Small intestine (tissue), 16 donors: ENCODE measurements at places on chromosomes 5 and 9. TPM values are rescaled to one million over a fixed set of nuclear protein-coding genes. Genes with fewer than 3 reads are reported as not detected.

DNA sequence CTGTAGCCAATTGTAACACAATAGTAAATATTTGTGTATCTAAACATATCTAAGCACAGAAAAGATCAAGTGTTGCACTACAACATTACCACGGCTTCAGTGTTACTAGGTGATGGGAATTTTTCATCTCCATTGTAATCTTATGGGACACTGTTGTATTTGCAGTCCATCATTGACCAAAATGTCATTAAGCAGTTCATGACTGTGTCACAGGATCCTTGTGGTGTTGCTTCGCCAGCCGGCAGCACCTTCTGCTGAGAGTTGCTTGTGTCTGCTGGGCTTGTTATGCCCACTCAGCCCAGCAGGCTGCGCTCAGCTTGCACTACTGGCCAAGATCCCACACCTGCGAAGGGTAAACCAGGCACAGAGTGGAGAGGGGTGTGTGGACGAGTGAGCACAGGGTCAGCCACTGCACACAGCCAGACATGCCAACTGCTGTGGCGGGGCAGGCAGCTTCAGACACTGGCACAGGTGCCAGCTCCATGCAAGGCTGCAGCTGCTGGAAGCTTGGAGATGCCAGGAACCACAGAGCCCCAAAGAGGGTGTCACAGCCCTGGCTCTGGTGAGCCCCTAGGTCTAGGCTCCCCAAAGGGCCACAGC lies 273.7 kb downstream of the CETN3 start:
- H3K27ac ChIP-seq: no peak overlapping the region
- H3K4me1 ChIP-seq: no peaks in the 10 kb centered on the region
- no peaks in the 10 kb centered on the region for H3K36me3 ChIP-seq
- H3K27me3 ChIP-seq: no peaks in the 10 kb centered on the region
- DNase-seq: peak; percentile 20
- no peak overlapping the region for H3K4me3 ChIP-seq

DNA sequence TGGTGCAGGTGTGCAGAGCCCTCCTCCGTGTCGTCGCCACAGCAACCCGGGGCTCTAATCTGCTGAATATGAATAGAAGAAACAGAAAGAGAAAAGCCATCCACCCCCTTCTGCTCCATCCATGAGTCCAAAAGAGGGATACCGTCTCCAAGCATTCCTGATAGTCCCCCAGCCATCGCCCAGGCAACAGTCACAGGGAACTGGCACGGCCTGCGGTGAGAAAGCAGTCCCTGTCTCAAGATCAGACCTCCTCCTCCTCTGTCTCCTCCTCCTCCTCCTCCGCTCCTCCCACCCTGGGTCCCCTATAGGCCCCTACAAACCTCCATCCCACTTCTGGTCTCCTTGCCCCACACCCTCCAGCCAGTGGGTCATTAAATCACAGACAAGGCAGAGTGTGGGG lies 308.1 kb upstream of the MPDZ start:
- no peak overlapping the region for H3K4me3 ChIP-seq
- H3K36me3 ChIP-seq: no peaks in the 10 kb centered on the region
- peak overlapping the region; percentile 8 for H3K27ac ChIP-seq
- DNase-seq: no peak
- H3K4me1 ChIP-seq: no peaks in the 10 kb centered on the region

Gene POU5F2
- under 0.01 TPM for polyA plus RNA-seq

Gene FAT2
- polyA plus RNA-seq: 0.49 TPM

Gene PCDHGA1
- polyA plus RNA-seq: not detected

DNA sequence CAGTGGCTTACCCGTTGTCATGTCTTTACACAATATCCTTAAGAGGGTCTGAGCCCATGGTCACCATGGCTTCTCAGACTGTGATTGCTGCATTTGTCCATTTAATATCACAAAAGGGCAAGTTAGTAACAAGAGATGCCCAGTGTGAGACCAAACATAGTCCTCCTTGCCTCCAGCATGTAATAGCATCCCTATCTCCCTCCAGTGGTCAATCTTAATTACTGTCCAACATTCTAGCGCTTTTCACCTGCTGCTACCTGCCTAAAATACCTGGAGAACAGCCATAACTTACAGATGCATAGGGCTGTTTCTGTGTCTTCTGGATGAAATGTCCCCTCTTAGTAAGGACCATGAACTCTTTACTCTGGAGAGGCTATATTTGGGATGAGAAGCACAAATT lies 267.2 kb upstream of the DAB2 start:
- H3K27me3 ChIP-seq: no peaks in the 10 kb centered on the region
- no peak overlapping the region for H3K4me3 ChIP-seq
- H3K36me3 ChIP-seq: no peaks in the 10 kb centered on the region
- no peak overlapping the region for H3K27ac ChIP-seq
- peak; percentile 22 for DNase-seq
- no peaks in the 10 kb centered on the region for H3K4me1 ChIP-seq

GRCh38 chr5:10291692-10292339 lies 15.9 kb downstream of the CMBL start:
- H3K4me1 ChIP-seq: peaks cover 2% of the 10 kb centered on the region
- no peaks in the 10 kb centered on the region for H3K27me3 ChIP-seq
- no peak overlapping the region for H3K4me3 ChIP-seq
- DNase-seq: no peak
- peaks cover 2% of the 10 kb centered on the region for H3K36me3 ChIP-seq
